ENCODE measurements at places on chromosomes 1 and 21. TPM values are rescaled to one million over a fixed set of nuclear protein-coding genes. Genes with fewer than 3 reads are reported as not detected.

The POTED gene
- total RNA-seq = not detected

The SYPL2 gene
- total RNA-seq = 0.11 TPM

The PTGS2 gene
- 112 TPM for total RNA-seq

The SELE gene
- total RNA-seq = not detected

GRCh38 chr21:42199868-42200463, 19.0 kb upstream of the ABCG1 start:
- H3K36me3 ChIP-seq = no peaks in the 10 kb centered on the region
- H3K27ac ChIP-seq = no peak overlapping the region
- H3K4me3 ChIP-seq = no peak overlapping the region
- peaks cover 4% of the 10 kb centered on the region for H3K27me3 ChIP-seq
- DNase-seq = no peak

DNA sequence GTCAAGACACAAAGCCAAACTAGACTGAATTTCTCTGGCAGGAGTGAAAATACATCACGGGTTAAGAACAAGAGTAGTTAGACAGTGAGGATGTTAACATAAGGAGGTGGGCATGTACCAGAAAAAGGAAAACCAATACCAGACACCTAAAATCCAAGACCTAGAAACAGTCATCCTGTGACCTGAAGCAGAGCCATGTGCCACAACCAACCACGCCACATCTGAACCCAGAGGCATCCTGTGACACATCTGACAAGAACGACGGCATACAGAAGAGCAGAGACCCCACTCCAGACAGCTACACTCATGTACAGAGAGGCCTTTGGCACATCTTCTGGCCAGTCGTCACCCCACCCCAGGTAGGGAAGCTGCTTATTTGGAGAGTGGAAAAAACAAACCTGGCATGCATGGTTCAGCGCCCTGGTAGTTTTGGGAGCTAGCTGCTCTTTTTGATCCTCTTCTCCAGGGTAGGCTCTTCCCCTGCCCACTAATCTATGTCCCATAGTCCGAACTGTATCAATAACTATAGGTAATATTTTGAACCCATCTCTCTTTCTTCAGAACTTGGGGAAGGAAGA, 72.1 kb downstream of the SLC45A1 start:
- H3K4me3 ChIP-seq = no peak overlapping the region
- no peak overlapping the region for H3K27ac ChIP-seq
- peaks cover 28% of the 10 kb centered on the region for H3K36me3 ChIP-seq
- H3K27me3 ChIP-seq = no peaks in the 10 kb centered on the region
- H3K4me1 ChIP-seq = peaks cover 42% of the 10 kb centered on the region

GRCh38 chr1:110602466-110602865, 3.7 kb downstream of the KCNA2 start:
- H3K4me1 ChIP-seq = no peaks in the 10 kb centered on the region
- no peaks in the 10 kb centered on the region for H3K36me3 ChIP-seq
- peaks cover 40% of the 10 kb centered on the region for H3K27me3 ChIP-seq
- DNase-seq = no peak

DNA sequence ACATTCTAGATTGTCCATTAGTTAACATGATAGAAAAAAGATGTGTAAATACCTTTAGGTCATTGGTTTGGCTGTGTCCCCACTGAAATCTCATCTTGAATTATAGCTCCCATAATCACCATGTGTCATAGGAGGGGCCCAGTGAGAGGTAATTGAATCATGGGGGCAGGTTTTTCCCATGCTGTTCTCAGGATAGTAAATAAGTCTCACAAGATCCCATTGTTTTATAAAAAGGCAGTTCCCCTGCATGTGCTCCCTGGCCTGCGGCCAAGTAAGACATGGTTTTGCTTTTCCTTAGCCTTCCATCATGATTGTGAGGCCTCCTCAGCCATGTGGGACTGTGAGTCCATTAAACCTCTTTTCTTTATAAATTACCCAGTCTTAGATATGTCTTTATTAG, 32.5 kb upstream of the SLC44A5 start:
- no peak for DNase-seq
- no peak overlapping the region for H3K4me3 ChIP-seq
- no peaks in the 10 kb centered on the region for H3K4me1 ChIP-seq

- H3K4me3 ChIP-seq = no peak overlapping the region
- no peak for DNase-seq
- H3K27me3 ChIP-seq = peaks cover 17% of the 10 kb centered on the region
- H3K36me3 ChIP-seq = no peaks in the 10 kb centered on the region
- no peak overlapping the region for H3K27ac ChIP-seq
Observed at GRCh38 chr1:85358702-85359438, 82.4 kb upstream of the BCL10 start.

DNA sequence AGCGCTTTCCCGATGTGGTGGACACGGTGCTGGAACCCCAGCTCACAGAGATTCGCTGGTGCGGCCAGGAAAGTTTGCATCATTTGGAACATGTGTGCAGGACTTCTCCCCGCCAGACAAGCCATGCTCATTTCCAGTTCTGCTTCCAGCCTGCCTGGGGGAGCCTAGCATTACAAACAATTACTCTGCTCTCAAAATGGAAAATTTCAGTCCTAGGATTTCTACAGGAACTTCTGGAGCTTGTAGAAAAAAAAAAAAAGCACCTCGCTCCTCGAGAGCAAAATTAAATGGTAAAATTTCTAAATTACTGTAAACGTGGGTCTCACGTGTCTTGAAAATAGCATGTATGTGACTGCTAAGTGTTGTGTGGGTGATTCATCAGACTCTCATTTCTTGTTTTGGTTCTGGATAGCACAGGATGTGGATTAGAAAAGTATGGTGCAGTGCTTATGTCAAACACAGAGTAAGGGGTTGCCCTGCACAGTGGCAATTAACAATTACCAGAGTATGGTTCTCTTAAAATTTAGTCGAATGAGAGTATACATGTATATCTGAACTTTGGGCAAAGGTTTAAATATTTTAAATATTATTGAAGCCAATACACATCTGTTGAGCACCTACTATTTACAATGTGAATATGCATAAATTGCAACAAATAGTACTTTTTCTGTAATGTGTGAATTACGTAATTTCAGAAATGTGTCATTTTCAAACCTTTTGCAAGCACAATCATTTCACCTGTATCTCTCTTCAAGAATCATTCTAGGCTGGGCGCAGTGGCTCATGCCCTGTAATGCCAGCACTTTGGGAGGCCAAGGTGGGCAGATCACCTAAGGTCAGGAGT, 61.8 kb upstream of the PTGFRN start:
- H3K36me3 ChIP-seq = no peaks in the 10 kb centered on the region
- no peak for DNase-seq
- H3K4me3 ChIP-seq = no peak overlapping the region
- H3K27ac ChIP-seq = peak overlapping the region; percentile 11
- no peaks in the 10 kb centered on the region for H3K27me3 ChIP-seq

DNA sequence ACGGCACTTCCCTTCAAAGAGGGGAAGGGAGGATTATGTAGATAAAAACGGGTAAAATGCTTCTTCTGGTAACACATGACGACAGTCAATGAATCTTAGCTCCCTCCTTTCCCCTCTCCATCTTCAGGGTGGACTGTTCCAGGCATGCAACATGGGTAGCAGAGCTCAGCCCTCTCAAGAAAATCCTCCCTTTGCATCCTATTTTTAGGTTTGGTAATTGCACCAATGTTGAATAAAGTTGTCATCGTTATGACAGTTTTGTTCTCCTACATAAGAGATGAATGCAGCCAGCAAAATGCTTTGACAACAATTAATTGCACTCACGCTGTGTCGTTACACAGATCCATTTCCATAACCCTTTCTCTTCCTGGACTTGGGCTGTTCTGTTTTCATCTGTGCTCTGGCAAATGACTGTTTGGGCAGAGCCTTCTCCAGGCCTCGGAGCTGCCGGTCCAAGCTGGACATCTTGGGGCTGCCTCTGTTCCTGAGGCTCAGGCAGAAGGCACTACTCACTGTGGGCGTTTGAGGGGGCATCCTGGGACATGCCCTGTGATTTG, 127.6 kb downstream of the CNIH3 start:
- peaks cover 4% of the 10 kb centered on the region for H3K4me1 ChIP-seq
- H3K27ac ChIP-seq = no peak overlapping the region
- peaks cover 4% of the 10 kb centered on the region for H3K27me3 ChIP-seq
- no peaks in the 10 kb centered on the region for H3K36me3 ChIP-seq
